Neural crest cell (in vitro differentiated cells): ENCODE measurements at places on chromosomes 11 and 22. TPM values are rescaled to one million over a fixed set of nuclear protein-coding genes. Genes with fewer than 3 reads are reported as not detected.

DNA sequence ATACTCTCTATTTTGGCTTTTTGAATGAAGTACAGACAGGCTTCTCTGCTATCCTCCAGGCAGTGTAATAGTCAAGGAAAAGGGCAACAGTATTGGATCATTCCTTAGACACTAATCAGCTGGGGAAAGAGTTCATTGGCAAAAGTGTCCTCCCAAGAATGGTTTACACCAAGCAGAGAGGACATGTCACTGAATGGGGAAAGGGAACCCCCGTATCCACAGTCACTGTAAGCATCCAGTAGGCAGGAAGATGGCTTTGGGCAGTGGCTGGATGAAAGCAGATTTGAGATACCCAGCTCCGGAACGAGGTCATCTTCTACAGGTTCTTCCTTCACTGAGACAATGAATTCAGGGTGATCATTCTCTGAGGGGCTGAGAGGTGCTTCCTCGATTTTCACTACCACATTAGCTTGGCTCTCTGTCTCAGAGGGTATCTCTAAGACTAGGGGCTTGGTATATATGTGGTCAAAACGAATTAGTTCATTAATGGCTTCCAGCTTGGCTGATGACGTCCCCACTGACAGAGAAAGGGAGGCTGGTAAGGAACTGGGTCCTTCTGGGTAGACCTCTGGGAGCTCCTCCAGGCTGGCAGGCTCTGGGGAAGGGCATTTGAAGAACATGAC, 5.2 kb downstream of the XBP1 start:
- no peak for DNase-seq

GRCh38 chr11:16775614-16776283, 37.3 kb downstream of the C11orf58 start:
- no peak for DNase-seq

The DUSP8 gene
- 8.4 and 10.1 TPM in 2 replicates for total RNA-seq

DNA sequence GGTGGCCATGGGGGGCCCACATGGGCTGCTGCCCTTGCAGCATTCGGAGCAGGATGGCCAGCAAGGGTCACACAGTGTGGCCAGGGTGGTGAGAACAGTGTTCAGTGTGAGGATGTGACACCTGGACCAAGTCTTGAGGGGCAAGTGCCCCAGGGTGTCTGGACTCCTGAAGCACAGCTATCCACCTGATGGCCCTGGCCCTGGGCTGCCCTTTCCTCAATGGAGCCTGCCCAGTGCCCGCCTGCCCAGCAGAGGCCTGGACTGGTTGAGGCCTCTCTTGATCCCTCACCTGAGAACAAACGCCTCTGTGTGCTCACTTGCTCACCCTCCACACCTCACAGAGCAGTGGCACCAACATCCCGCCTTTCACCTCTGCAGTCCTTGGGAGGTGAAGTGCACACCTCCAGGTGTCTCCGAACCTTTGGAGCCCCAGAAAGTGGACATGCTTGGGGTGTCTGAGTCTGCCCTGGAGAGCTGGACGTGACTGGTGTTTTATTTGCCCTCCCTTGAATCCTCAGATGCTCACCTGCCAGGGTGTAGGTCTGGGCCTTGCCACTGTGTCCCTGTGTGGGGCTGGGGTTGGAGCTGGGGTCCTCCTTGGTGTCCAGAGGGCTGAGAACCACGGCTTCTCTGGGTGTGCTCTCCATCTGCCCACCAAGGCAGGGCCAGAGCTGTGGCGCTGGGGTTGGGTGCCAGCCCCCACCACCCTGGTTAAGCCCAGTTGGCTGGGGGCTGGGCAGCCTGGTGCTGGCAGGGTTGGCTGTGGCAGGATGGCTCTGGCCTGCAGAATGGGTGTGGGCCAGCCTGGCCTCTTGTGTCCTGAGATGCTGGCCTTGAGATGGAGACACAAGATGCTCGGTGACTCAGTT, 3.8 kb upstream of the MUC2 start:
- no peak for DNase-seq
